ENCODE measurements at places on chromosomes 5 and 9.

DNA sequence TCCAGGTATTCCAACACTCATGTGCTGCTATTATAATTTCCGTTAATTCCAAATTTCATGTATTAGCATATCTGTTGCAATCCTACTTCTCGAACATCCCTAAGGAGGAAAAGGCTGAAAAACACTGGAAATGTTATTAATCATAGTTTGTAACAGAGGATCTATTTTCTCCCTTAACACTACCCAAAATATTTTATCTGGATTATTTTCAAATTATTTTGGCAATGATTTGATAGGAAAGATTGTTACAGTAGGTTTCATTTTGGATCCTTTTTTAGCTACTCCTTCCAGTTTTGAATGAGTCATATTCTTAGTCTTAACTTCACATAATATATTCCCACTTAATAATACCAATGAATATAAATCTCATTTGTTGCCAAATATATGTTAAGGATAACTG is 13.9 kb upstream of the NAA35 start:
- peak; percentile 75 for DNase-seq

- DNase-seq: no peak
Measured at GRCh38 chr5:6273090-6273735, 105.1 kb downstream of the MED10 start.

GRCh38 chr5:175822225-175822624 is 49.2 kb upstream of the CPLX2 start:
- DNase-seq: no peak

GRCh38 chr5:108642170-108642906 is 105.4 kb upstream of the FER start:
- DNase-seq: peak; percentile 72

GRCh38 chr5:135426102-135427082 is 20.8 kb downstream of the DCANP1 start:
- DNase-seq: peak; percentile 63

GRCh38 chr5:39395521-39395920 is 29.3 kb downstream of the DAB2 start:
- no peak for DNase-seq

- no peak for DNase-seq
Measured at GRCh38 chr9:24071091-24071490, 245.1 kb upstream of the ELAVL2 start.

GRCh38 chr9:101029315-101030085 is 973 bp downstream of the PLPPR1 start:
- DNase-seq: no peak

DNA sequence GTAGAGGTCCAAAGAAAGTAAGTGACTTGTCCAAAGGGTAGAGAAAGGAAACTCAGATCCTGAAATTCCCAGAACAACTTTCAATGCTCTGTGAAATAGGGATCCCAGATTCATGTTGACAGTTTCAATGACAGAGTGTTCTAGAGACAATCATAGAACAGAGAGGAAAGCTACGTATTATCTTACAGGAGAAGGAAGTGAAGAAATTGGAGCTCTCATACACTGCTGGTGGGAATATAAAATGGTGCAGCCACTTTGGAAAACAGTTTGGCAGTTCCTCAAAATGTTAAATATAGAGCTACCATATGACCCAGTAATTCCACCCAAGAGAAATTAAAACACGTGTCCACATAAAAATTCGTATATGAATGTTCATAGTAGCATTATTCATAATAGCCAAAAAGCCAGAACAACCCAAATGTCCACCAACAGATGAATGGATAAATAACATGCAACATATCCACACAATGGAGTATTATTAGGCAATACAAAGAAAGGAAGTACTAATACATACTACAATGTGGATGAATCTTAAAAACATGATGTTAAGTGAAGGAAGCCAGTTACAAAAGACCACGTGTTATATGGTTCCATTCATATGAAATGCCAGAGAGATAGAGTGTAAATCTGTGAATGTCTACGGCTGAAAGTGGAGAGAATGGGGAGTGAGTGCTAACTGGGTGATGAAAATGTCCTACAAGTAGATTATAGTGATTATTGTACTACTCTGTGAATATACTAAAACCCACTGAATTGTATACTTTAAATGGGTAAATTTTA is 197.1 kb downstream of the NTRK2 start:
- DNase-seq: no peak

DNA sequence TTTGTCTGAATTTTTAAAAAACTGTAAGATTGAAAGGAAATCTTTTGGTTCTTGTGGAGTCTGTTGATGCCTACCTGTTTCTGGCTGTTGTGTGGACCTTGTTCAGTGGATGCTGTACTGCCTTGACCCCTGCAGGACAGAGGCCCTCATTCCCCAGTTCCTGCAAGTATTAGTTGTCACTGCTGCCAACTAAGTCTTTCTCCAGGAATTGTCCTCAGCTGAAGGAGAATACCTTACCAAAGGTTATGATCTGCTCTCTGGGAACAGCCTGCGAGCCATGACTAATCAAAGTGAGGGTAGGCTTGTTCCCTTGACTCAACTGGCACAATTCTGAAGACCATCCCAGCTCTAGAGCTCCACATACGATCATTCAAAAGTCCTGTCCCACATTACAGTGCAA is 145.3 kb upstream of the FST start:
- peak; percentile 54 for DNase-seq

DNA sequence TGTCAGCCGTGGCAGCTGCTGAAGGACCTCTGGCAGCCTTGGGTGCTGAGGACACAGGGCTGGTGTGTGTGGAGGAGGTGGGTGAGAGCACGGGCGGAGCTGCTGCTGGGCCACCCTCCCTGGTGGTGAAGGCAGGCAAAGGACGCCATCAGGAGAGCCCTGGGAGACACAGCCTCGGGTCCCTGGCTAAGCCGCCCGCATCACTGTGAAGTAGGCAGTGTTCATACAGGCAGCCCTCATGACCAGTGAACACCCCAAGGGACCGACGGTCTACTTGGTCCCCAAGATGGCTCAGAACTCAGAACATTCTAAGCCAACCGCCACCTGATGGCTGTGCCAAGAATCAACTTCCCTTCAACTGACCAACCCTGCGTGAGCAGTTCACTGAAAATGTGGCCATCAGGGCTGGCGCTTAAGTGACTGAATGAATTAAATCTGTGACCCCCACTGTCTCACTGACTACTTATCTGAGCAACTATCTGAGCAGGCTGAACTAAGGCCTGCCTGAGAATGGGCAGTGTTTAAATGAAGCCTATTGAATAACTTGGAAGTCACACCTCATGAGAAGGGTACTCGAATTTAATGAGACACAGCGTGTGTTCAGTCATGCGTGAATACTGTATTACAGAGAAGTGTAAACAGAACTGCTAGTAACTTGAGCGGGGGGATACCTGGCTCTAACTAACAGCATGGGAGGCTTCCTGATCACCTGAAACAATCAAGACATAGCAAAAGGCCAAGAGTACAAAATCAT is 54.7 kb upstream of the SIMC1 start:
- no peak for DNase-seq

GRCh38 chr5:172312286-172312685 is 28.7 kb upstream of the UBTD2 start:
- no peak for DNase-seq

DNA sequence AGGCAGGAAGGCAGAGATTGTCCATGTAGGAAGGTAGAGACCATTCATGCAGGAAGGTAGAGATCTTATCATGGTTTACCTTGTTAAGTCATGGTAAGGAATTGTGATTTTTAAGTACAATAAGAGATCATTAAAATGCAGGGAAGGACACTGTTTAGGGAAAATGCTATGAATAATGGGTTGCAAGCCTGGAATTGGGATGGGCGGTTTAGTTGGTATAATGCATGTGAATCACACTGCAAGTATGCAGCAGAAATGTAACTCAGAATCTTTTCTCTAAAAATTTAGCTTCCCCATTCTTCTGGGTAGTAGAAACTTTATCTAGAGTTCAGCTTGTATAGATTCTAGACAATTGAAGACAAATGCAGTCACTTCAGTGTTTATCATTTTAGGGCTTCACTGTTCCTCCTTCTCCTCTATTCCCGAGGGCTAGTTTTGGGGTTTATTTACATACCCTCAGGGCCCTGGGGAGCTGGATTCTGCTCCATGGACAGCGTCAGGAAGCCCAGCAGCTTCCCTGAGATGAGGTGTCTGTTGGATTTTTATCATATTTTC is 212.0 kb downstream of the SREK1 start:
- peak; percentile 33 for DNase-seq

DNA sequence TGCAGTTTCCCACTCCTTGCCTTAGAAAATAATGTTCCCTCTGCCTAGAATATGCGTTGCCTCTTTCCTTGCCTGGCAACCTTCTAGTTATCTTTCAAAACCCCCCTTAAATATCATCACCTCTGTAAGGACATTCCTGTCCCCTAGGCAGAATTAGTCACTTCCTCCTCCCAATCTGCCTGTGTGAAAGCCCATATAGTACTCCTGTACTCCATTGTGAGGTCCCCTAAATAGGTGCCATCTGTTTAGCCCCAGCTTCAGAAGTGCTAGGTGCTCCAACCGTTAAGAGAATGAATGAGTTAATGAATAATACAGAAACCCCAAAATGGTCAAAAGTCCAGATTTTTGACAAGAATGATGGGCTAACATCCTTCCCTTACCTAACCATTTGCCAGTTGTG is 181.4 kb downstream of the GDNF start:
- no peak for DNase-seq

DNA sequence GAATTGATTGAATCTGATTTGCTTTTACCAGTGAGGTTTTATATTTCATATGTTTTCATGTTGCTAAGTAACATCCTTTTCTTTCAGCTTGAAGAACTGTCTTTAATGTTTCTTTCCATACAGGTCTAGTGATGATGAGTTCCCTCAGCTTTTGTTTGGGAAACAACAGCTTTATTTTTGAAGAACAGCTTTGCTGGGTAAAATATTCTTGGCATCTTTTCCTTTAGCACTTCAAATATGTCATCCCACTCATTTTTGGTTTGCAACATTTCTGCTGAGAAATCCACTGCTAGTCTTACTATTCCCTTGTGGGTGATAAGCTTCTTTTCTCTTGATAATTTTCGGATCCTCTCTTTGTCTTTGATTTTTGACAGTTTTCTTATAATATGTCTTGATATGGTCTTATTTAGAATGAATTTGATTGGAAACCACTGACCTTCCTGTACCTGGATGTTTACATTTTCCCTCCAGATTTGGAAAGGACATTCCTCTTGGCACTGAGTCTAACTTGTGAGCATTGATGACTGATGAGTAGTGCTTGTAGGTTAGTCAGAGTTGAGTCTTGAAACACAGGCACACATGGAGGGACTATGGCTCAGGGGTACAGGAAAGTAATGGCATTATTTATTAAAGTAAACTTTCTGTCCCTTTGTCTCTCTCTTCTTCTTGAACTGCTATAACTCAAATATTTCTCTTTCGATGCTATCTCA is 220.3 kb downstream of the SPATA31D1 start:
- peak; percentile 33 for DNase-seq

GRCh38 chr5:161934486-161934885 is 86.6 kb downstream of the GABRA1 start:
- no peak for DNase-seq

GRCh38 chr5:154519359-154519758 is 41.3 kb upstream of the HAND1 start:
- DNase-seq: peak; percentile 39

DNA sequence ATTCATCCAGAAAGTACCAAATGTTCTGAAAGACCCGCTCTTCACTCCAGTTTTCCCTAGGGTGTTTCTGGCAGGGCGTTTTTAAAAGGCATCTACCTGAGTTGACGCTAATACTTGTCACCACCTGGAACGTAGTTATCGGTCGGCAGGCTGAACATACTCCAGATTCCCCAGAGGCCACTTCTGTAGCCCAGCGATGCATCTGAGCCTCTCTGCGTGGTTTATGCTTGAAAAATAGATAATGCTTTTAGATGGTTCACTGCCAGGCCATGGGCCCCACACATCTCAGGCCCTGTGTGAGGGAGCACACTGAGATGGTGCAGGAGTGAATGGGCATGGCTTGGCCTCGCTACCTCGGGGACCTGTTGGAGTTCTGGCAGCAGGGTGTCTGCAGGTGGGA is 33.0 kb upstream of the NCS1 start:
- DNase-seq: no peak

GRCh38 chr9:81374459-81375186 is 314.7 kb downstream of the TLE1 start:
- DNase-seq: no peak

DNA sequence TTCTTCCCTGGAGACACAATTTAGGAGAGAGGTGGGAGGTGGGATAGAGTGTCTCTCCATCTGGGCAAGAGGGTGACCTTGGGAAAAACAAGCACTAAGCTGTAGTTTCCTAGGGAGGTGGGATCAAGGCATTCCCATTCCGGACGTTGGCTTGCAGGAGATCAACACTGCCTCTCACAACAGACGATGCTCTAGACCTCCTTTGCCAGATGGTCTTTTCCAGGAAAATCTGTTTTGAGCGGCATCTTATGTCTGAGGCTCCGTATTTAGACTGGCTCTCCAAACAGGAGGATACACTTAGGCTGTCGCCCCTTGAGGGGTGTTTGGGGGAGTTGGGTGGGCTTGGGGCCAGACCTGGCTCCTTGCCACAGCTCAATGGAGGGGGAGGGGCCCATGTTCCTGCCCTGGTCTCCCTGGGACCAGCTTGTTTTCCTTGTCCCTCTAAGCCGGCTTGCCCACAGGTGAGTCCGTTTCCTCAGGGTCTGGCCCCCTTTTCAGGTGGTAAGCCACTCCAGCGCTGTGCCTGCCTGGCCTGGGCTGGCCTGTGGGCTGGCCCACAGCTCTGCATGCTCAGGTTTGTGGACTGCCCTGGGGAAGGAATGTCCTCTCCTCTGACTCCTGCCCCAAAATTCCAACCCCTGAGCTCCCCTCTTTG is 2.4 kb downstream of the PSD2 start:
- DNase-seq: no peak

- peak; percentile 64 for DNase-seq
Measured at GRCh38 chr5:143217065-143217803, 186.3 kb downstream of the NR3C1 start.

DNA sequence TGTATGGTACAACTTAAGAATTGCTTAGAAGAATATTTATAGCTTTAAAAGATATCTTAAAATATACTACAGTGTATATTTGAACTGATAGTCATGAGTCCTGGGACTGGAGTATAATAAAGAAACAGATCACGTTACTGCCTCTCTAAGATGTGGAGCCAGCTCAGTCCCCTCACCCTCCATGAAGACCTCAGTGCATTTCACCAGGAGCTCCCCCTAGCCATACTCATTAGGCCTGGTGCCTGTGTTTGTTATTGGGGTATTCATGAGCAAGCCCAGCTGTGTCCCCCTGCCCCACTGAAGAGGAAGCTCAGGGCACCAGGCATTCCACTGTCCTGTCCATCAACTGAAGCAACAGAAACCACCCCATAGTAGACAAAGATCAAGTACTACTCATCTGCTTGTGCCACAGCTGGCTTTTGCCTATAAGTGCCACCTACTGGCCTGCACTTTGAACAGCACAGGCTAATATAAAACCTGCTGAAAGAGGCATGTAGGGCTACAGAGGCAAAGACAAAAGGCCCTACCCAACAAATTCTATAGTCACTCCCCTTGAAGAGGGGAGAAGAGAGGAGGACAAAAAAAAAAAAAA is 850.2 kb upstream of the NUDT12 start:
- DNase-seq: peak; percentile 30

GRCh38 chr5:33611877-33612276 is 171.1 kb downstream of the TARS1 start:
- DNase-seq: peak; percentile 76
